Substantia nigra (tissue), 51 donors: ENCODE measurements at places on chromosomes 13 and 19.

DNA sequence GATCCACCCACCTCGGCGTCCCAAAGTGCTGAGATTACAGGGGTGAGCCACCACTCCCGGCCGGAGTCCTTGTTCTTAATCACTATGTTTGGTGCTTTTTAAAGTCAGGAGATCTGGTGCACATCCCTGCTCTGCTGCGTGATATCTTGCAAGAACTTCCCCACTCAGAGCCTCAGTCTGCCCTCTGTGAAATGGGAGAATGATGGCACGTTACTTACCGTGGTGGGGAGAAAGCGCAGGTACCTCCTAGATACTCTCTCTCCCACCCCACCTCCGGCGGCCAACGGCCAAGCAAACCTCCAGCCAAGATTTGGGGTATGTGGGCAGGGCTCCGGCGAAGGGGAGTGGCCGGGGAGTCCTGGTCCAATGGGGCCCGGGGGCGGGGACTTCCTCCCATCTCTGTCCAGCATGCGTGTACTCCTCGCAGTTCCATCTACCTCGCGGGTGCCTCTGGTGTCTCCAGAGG is at the start of gene RYR1:
Gene RYR1 (plus strand): TSS at position 424 of the 466 bp plus-strand sequence. CDS start 139 bp downstream, outside the sequence.
- DNase-seq: no peak

GRCh38 chr13:99736541-99736940 is 235.0 kb downstream of the ZIC5 start:
- no peak for DNase-seq

DNA sequence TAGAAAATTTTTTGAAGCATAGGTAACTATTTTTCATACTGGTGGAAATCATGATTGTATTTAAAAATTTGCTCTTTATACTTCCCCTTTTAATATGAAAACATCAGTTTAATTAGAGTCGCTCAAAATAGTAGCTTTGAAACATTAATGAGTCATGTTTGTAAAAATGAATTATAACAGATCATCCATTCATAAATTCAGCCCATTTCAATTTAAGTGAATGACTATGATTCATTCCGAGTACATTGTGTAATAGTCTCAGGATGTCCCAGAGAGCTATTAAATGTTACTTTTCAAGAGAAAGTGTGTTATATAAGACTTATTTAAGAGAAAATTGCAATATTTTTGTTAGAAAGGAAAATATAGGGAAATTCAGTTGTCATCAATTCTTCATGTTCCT is 111.0 kb downstream of the FNDC3A start:
- DNase-seq: no peak

DNA sequence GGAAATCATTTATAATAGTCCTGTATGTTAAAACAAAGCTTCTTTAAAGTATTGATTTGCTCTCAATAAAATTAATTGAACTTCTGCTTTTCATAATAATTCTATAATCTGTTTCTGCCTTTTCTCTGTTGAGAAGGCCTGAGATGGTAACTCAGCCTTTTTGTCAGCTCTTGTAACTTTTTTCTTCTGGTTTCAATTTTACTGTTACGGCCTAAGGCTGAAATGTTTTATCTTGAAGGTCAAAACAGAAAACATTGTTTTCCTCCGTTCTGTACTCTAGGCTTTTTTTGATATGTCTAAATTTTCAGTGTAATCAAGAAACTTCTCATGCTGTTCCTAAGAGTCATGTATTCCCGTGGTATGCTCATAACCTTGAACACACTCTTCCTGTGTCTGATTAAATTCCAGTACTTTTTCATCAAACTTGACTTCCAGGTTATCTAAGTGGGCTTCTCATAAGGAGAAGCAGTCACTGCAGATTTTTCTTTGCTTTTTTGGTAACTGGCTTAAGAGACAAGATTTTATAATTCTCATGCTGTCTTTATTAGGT is 7.6 kb upstream of the NAXD start:
- DNase-seq: no peak

DNA sequence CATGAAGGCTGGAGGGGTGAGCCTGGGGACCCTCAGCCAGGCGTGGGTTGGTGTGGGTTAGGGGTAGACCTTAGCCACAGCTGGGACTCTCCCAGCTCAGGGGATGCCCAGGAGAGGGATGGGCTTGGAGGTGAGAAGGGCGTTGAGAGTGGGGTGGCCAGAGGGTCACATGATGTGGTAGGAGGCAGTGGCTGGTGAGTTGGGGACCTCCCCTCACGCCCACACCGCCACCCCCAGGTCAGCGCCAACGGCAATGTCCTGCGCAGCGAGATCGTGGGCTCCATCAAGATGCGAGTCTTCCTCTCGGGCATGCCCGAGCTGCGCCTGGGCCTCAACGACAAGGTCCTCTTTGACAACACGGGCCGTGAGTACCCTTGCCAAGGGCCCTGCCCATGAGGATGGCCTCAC is 28.5 kb downstream of the AP1M1 start:
- DNase-seq: no peak

- no peak for DNase-seq
Observed at GRCh38 chr19:46460981-46461380, 10.4 kb downstream of the PNMA8A start.

DNA sequence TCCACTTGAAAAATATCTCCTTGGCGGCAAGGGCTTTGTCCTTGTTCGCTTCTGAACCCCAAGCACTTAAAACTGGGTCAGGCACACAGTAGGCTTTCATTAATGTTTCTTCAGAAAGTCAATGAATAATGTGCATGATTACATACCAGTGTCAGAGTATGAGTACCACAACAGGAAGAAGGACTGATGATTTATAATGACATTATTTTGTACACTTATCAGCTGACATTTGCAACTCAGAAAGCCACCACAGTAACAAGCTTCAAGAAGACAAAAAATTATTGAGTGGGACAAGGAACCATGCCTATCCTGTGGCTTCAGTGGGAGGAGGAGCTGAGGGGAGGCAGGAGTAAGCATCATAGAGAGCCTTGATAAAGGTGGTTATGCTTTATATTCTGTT is 10.0 kb downstream of the POLR1D start:
- no peak for DNase-seq

DNA sequence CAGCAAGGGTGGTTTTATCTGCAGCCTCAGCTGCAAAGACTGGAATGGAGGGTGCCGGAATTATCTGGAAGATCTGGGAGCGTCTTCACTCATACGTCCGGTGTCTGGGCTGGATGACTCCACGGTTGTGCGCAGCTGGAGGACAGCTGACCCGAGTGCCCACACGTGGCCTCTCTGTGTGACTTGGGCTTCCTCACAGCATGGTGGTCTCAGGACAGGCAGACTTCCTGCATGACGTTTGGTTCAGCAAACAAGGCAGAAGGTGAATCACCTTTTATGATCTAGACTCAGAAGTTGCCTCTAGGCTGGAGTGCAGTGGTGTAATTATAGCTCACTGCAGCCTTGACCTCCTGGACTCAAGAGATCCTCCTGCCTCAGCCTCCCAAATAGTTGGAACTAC is 33.2 kb downstream of the CACNG6 start:
- DNase-seq: no peak

GRCh38 chr19:42424345-42424707 is 2.9 kb downstream of the LIPE start:
- no peak for DNase-seq

GRCh38 chr13:64855506-64855905 is 2374.6 kb downstream of the PCDH9 start:
- no peak for DNase-seq

- DNase-seq: no peak
Observed at GRCh38 chr13:59733744-59734143, 430.0 kb downstream of the DIAPH3 start.

- DNase-seq: no peak
Observed at GRCh38 chr13:23660249-23660648, 90.0 kb downstream of the TNFRSF19 start.

DNA sequence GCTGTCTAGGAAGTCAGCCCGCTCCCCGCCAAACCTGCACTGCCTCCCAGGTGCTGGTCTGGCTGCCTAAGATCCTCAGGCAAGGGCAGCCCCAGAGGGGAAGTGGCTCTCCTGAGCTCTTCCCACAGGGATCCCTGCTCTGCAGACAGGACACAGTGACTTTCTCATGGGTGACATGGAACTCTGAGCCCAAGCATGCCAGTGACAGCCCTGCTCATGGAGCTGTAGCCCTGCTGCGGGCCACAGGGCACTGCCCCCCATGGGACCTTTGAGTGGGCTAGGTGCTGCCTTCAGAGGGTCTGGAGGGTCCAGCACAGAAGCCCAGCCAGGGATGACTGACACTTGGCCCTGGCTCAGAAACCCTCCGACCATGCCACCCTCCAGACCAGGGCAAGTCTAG is 109.1 kb downstream of the TUBA3C start:
- DNase-seq: no peak

- no peak for DNase-seq
Observed at GRCh38 chr13:89407357-89407756, 1736.2 kb downstream of the SLITRK5 start.

- DNase-seq: no peak
Observed at GRCh38 chr13:26660766-26661165, 99.8 kb downstream of the GPR12 start.

DNA sequence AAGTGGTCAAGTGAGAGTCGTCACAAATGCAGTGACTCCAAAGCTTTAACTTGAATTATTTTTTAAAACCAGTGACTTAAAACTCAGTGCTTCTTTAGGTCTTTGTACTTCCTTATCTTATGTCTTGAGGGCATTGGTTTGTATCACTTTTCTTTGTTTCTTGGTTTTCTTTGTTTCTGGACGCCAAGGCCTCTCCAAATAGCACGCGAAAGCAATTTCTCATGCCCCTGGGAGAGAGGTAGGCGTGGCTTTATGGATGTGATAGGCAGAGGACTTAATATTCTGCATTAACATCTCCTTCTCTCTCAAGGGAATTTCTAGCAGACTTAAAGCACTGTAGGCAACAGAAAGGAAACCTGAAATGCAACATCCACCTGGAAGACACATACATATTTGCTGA is 20.6 kb downstream of the UBE2L5 start:
- DNase-seq: no peak

GRCh38 chr19:33641956-33642498 is 20.3 kb downstream of the CHST8 start:
- DNase-seq: no peak

- DNase-seq: no peak
Observed at GRCh38 chr13:69737129-69737935, 370.3 kb upstream of the ATXN8OS start.

- DNase-seq: no peak
Observed at GRCh38 chr13:79281339-79281747, 124.7 kb downstream of the RBM26 start.

DNA sequence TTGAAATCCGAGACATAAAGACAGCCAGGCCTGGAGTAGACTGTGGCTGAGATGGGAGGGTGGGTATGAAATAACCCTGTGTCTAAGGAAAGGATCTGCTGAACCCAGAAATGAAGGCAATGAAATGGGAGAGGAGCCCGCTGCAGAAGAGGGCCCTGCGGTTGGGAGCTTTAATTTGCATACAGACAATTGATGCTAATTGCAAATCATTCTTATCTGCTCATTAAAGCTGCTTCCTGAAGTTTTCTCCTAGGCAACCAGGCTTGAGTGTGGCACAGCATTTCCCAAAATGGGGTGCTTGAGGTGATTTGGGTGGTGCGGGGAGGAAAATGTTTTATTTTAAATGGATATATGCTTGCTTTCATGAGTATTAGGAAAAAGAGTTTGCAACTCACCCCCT is 55.4 kb downstream of the DPF1 start:
- DNase-seq: no peak

DNA sequence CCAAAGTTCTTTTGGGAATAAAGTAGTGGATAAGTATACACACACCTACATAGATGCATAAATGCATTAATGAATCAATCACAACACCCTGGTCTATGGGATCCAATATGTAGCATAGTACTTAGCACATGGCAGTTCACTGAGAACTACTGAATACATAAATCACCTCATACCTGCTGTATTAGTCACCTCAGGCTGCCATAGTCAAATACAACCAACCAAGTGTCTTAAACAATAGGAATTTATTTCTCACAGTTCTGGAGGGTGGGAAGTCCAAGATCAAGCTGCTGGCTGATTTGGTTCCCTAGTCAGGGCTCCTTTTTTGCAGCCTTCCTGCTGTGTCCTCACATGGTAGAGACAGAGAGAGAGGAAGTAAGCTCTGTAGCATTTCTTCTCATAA is 228.2 kb downstream of the NHLRC3 start:
- DNase-seq: no peak

GRCh38 chr19:41796901-41797300 is 514 bp downstream of the CEACAM3 start:
- no peak for DNase-seq

DNA sequence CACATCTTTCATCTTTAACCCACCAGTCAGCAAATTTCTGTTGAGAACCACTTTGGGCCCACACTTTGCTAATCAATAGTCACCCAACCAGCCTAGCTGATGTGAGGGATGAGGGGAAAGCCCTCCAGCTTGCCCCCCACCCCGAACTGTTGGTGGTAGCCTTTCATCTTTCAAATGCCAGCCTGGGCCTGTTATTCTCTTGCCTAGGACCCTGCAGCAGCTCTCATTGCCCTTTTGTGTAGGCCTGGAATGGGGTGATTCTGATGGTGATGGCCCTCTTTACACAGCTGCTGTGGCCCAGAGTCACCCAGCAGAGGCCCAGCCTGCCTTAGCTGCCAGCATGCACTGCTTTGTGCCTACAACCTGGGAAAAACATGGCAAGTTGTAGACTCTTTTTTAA is 294.5 kb downstream of the SLC7A1 start:
- no peak for DNase-seq

- no peak for DNase-seq
Observed at GRCh38 chr13:30877335-30877734, 28.7 kb upstream of the MEDAG start.

DNA sequence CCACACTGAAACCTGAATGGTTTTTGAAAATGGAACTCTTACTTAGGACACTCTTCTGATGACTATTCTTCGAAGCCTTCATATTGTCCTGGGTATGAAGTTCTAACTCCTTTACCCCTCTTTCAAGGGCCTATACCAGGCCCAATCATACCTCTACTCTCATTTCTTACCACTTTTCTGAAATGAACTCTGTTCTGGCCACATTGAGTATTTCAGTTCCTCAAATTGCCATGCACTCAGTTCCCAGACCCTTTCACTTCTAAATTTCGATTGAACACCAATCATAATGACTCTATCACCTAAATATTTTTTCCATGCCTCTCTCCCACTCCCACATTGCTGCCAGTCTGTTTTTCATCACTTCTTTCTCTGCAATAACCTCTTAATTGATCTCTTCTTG is 53.7 kb downstream of the LACC1 start:
- DNase-seq: no peak

DNA sequence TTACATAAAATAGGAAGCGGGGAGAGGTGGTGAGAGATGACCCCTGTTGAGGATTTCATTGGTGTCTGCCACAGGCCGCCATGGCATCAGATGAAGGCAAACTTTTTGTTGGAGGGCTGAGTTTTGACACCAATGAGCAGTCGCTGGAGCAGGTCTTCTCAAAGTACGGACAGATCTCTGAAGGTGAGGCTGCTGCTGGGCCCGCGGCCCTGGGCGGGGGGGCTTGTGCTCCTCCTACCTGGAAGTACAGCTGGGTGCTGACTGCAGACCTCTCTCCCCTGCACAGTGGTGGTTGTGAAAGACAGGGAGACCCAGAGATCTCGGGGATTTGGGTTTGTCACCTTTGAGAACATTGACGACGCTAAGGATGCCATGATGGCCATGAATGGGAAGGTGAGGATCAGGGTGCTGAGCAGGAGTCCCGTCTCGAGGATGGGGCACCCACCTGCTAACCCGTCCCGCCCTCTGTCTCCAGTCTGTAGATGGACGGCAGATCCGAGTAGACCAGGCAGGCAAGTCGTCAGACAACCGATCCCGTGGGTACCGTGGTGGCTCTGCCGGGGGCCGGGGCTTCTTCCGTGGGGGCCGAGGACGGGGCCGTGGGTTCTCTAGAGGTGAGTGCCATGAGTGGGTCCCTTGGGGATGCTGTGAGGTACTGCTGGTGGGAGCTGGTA is 1.9 kb downstream of the CIRBP start:
- no peak for DNase-seq

GRCh38 chr19:36420961-36421748 is 2.7 kb upstream of the ZFP82 start:
- peak; percentile 3 for DNase-seq
